ENCODE measurements at places on chromosomes 5 and 9.

DNA sequence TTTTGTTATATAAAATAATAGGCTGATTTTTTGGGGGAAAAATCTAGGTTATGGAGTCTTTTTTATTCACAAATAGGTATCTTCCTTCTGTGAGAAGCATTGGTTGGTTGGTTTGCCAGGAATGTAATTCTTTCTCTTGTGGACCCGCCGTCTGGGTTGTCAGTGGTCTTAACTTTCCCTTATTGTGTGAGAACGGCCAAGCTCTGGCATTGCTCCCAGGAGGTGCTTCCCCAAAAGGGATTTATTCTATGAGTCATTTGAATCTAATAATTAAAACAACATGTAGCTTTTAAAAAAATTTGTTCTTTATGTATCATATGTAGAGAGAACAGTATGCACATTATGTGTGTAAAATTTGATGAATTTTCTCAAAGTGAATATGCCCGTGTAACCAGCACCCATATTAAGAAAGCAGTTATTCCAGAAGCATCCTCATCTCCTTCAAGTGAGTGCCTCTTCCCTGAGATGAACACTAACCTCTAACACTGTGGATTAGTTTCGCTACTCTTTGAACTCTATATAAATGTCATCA, 114.4 kb downstream of the MAST4 start:
- DNase-seq = no peak

DNA sequence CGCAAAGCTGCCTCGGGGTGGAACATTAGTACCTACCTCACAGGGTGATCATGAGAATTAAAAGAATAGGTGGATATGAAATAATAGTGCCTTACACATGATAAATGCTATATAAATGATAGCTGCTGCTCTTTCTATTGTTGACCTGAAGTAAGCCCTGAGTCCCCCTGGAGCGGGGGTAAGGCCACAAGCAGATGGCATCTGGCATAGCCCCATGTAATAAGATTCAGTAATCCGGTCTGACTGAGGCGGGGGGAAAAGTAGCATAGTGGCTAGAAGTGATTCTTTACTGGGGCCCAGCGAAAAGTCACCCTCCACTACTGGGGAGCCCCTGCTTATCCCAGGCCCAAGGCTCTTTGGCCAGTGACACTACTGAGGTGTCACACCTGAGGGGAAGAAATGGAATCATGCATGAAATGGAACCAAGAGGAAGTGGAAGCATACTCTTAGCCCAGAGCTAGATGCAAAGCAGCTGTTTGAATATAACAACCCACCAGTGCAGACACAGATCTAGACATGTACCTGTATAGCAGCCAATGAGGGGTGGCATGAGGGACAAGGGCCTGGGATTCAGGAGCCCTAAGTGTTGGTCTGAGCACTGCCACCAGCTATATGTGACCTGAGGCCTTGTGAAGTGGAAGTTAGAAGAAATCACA, 16.1 kb upstream of the FGFR4 start:
- no peak for DNase-seq

GRCh38 chr5:45642370-45642769, 53.8 kb downstream of the HCN1 start:
- DNase-seq = no peak

DNA sequence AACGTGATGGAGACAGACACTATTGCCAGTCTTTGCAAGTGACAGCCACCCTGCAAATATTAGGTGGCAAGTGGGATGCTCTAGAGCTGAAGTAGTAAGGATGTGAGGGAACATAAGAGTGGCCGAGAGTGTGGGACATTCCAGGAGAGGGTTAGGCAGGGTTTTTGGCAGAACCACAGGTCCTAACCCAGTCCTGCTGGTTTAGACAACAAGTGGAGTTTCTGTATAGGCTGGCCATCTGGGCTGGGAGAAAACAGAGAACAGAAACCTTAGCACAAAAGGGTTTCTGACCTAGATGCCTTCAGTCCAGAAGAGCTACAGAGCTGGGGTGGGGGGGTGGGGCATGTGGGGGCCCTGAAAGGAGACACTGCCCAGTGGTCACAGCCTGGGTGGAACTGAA, 107.4 kb downstream of the TMEM174 start:
- DNase-seq = no peak

DNA sequence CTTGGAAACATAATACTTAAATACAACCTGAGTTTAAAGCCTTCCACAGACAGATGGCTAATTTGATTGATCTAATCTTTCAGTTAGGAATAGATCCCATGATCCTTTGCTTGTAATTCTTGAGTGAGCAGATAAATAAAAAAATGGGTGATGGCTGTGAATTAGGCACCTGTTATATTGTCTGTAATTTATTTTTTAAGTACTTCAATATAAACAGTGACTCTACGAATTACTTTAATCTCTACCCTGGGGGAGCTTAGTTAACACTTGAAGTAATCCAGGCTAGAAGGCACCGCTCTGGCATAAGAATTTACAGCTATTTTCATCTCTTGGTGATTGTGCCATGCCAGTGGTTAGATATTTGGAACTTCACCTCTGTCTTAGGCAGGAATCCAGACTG, 9.0 kb downstream of the EGFLAM start:
- DNase-seq = no peak

- no peak for DNase-seq
Measured at GRCh38 chr5:118233606-118234005, 754.7 kb downstream of the DTWD2 start.

DNA sequence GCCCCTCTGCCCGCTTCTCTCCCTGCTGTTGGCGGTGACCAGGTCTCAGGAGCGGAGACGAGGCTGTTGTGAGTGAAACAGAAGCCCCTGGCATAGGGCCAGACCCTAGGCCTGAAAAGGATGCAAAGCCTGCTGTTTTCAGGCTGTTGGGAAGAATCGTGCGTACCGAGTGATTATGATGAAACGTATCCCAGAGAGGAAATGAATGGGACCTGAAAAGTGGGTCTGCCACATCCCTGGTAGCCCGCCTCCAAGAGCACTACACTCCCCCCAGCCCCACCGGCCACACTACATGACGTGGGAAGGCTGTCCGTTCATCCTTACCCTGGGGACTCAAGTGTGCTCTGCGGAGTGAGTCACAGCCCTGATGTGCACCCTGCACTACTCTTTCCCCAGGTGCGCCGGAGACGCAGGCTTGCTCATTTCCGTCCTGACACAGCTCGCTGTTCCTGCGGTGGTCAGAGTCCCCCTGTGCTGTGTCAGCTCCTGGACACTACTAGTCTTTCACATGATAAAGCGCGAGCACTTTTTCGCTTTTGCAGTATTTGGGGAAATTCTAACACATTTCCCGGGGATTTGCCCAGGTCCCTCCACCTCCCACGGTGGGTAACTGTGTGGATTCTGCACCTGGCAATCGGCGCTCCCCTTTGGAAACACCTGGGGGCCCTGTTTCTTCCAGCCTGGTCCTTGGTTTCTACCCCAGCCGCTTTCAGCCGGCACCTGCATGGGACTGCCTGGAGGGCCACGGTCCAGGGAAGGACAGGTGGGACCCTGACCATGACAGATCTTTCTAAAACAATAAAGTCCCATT, 91.5 kb downstream of the ANKRD33B start:
- DNase-seq = no peak

DNA sequence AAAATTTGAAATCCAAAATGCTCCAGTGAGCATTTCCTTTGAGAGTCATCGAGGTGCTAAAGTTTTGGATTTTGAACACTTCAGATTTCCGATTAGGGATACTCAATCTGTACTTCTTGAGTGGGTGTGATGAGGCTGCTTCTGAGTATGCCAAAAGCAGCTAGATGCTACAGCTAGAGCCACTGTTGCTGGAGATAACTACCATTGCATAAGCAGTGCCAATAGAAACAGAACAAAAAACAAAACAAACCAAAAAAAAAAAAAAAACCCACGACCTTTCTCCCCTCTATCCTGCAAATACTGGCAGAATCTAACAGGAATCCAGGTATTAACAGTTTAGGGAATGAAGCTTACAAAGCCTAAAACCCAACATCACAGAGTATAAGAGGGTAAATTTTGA, 43.5 kb downstream of the PKD2L2 start:
- DNase-seq = no peak

GRCh38 chr5:33271606-33272005, 169.2 kb upstream of the TARS1 start:
- DNase-seq = no peak

DNA sequence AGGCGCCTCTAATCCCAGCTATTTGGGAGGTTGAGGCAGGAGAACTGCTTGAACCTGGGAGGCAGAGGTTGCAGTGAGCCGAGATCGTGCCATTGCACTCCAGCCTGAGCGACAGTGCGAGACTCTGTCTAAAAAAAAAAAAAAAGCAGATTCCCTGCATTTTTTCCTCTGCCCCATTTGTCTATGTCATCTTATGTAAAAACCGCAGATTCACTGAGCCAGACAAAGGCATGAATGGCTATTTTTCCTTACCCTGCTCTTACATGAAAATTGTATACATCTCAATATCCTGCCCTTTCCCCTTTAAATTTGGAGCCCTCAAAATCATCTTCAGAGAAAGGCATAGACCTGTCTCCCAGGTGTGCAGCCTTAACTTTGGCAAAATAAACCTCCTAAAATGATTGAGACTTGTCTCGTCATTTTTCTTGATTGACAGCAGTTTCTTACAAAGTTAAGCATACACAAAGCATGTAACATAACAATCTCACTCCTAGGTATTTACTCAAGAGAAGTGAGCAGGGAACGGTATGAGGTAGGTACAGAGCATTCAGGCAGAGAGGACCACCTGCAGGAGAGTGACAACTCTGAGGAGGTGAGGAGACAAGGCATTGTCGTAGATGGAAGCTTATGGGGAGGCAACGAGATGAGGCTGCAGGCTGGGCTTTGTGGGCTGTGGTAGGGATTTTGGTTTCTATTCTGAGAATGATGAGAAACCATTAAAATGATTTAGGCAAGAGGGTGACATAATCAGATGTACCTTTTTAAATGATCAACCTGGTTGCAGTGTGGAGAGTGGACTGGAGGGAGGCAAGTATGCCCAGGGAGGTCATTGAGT, 65.7 kb upstream of the IL6ST start:
- no peak for DNase-seq

- DNase-seq = no peak
Measured at GRCh38 chr9:113669522-113670115, 206.1 kb downstream of the RGS3 start.

GRCh38 chr5:159510282-159510681, 180.0 kb upstream of the IL12B start:
- DNase-seq = no peak

- DNase-seq = no peak
Measured at GRCh38 chr9:106728860-106729259, 134.1 kb upstream of the ZNF462 start.

DNA sequence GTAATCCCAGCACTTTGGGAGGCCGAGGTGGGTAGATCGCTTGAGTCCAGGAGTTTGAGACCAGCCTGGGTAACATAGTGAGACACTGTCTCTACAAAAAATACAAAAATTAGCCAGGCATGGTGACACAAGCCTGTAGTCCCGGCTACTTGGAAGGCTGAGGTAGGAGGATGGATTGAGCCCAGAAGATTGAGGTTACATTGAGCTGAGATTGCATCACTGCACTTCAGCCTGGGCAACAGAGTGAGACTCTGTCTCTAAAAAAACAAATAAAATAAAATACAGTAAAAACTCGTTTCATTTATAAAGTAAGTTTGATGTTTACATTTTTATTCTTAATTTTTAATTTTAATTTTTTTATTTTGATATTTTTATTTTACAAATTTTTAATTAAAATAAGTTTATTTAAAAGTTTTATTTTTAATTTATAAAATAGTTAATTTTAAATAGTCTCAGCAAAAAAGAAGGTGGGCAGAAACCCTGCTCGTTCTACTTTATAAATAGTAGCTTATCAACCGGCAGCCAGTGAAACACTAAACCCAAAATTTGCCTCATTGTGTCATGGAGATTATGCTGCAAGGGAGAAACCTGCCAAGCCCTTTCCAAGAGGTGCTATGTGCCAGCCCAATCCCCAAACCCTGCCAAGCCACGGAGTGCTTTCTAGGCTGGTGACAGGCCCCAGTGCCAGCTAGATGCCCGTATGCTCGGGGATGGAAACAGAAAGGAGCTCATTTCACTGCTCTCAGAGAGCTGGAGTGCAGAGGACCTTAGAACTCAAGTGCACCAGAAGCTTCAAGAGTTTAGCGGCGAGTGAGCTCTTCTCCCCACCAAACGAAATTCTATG, 38.9 kb downstream of the SERINC5 start:
- no peak for DNase-seq

GRCh38 chr9:89903141-89903475, 298.3 kb downstream of the GADD45G start:
- DNase-seq = no peak

DNA sequence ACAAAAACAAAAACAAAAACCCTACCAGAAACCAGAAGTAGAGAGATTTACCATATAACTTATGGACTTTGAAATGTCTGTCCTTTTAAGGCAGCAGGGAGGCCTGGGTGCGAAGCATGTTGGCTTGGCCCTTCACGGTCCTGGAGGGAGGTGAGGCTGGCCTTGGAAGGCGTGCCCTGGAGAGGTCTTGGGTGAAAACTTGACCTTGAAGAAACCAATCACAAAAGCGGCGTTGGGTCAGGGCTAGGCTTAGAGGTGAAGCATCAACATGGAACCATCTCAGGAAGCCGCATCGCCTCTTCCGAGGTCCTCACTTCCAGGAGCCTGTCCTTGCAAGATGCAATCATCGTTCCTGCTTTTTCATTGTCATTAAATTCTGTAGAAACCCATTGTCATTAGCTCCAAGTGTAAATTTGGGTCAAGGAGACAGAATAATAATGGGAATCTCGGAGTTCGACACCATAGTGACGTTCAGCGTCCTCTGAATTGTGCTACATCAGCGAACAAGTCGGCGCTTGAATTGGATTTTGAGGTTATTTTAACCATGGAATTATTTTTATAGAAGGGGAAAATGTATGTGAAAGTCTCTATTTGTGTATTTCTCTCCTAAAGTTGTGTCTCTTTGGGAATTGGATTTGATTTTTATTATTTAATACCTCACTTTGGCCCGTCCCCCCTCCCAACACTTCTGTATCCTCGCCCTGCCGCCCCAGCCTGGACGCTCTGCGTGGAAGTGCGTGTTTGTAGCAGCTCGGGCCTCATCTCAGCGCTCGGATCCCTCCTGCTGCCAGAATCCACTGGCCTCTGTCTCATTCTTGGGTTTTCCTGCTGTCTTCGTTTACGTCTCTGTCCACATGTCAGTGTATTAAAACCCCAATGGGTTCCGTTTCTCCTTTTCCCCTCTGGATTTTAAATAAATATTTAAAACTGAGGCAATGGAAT, 11.1 kb upstream of the ORM1 start:
- DNase-seq = no peak

- DNase-seq = no peak
Measured at GRCh38 chr5:159021901-159022556, 77.7 kb downstream of the EBF1 start.

DNA sequence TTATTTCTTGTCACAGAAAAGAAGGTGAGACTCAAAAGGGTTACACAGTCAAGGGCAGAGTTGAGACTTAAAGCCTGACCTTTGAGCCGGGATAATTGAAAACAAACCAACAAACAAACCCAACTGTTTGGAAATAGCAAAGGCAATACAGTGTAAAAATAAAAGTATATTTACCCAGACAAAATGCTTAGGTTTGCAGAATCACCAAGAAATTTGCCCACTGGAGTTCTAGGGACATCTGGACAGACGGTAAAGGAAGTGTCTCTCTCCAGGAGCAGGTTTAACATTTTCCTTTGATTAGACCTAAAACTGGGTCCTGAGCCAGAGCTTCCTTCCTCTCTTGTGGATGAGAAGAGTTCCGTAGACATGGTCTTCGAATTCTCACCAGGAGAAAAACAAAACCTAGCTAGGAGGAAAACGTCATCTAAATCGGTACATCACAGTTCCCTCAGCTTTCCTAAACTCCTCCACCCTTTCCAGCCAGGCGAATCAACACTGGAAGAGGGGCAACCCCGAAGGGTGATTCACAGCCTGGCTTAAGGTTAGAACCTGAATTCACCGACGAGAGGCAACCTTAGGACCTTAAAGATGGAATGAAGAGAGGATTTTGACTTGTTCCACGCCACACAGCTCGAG, 673 bp downstream of the CDC25C start:
- DNase-seq = no peak

All from stimulated activated CD4-positive, alpha-beta T cell treated with anti-CD3 and anti-CD28 coated beads, Interleukin-4, amount 100 ng/mL, for 48 hours (primary cell).